ENCODE measurements at places on chromosomes 7 and 10. TPM values are rescaled to one million over a fixed set of nuclear protein-coding genes. Genes with fewer than 3 reads are reported as not detected.

GRCh38 chr7:148481147-148481526, 109.4 kb upstream of the C7orf33 start:
- no peak for DNase-seq
- no peak overlapping the region for H3K27ac ChIP-seq
- no peaks in the 10 kb centered on the region for H3K27me3 ChIP-seq
- H3K36me3 ChIP-seq: no peaks in the 10 kb centered on the region
- no peaks in the 10 kb centered on the region for H3K4me1 ChIP-seq

GRCh38 chr7:158030566-158030965, 557.1 kb downstream of the PTPRN2 start:
- H3K36me3 ChIP-seq: no peaks in the 10 kb centered on the region
- no peak overlapping the region for H3K27ac ChIP-seq
- H3K27me3 ChIP-seq: no peaks in the 10 kb centered on the region
- no peaks in the 10 kb centered on the region for H3K4me1 ChIP-seq
- no peak for DNase-seq

The INHBA gene
- not detected for total RNA-seq

DNA sequence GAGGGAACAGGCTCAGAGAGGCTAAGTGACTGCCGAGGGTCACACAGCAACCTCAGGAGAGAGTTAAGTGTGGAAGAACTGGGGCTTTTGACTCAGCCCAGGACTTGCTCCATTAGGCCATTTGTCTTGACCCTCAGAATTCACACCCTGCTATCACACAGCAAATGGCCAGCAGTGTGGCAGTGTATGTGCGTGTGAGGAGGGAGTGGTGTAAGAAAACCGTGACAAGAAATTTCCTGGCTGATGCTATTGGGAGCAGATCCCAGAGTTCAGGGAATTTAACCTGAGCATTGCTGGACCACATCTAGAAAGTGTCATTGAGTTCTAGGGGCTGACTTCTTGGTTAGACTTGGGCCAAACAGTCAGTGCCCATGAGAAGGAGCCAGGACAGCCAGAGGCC, 18.4 kb downstream of the VWA2 start:
- no peaks in the 10 kb centered on the region for H3K27me3 ChIP-seq
- DNase-seq: no peak
- no peaks in the 10 kb centered on the region for H3K4me1 ChIP-seq
- H3K4me3 ChIP-seq: no peak overlapping the region
- no peak overlapping the region for H3K27ac ChIP-seq
